ENCODE measurements at places on chromosomes 3 and 15. TPM values are rescaled to one million over a fixed set of nuclear protein-coding genes. Genes with fewer than 3 reads are reported as not detected.

- DNase-seq = no peak
These were observed 311.7 kb downstream of the CADM2 start for GRCh38 chr3:85270488-85270887.

DNA sequence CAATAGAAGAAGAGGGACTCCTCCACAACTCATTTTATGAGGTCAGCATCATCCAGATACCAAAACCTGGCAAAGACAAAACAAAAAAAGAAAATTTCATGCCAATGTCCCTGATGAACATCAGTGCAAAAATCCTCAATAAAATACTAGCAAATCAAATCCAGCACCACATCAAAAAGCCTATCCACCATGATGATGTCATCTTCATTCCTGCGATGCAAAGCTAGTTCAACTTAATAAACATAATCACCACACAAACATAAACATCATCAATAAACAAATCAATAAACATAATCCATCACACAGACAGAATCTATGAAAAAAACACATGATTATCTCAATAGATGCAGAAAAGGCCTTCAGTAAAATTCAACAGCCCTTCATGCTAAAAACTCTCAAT lies 342.1 kb downstream of the RSL24D1 start:
- DNase-seq = no peak

DNA sequence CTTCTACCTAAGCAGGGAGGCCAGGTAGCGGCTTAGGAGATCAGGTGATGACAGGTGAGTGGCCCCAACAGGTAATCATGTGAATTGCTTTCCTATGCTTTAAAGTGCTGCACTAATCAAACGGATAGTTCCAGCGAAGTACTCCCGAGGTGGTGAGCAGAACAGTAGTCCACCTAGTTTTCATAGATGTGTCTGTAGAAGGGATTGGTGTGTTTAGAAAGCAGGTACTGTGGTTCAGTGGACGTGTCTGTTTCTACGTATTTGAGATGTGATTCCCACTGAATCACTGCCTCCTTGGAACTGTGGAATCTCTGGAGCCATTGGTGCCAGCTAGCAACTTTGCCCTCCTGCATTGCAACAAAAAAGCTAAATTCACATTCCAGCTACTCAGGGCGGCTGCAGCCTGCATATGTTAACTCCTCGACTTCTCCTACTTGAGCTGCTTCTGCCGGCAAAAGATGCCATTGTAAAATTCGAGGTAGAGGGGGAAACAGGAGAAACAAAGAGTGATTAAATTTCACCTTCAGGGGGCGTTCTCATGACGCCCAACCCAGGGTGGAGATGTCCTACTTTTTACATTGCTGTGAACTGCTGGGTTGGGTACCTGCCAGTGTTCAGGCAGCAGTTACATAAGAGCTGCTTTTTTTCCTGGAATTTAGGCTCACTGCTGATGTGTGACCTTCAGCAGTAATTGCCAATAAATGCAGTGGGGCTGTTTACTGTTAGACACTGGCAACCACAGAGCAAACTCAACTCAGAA lies 227.3 kb downstream of the ITPR1 start:
- DNase-seq = no peak

GRCh38 chr3:7388026-7388425 lies 527.1 kb downstream of the GRM7 start:
- DNase-seq = no peak

GRCh38 chr15:55106155-55106554 lies 90.6 kb downstream of the RSL24D1 start:
- no peak for DNase-seq

GRCh38 chr3:126167566-126167965 lies 12.8 kb downstream of the ALDH1L1 start:
- DNase-seq = no peak

DNA sequence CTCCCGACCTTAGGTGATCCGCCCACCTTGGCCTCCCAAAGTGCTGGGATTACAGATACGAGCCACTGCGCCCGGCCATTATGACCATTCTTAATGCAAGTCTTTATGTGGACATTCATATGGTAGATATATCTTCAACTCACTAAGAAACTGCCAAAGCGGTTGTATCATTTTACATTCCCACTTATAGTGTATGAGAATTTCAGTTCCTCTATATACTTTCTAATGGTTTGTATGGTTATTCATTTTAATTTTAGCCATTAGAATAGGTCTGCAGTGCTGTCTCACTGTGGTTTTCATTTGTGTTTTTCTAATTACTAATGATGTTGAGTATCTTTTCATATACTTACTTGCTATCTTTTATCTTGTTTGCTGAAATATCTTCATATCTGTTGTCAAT lies 32.5 kb downstream of the TCF12 start:
- no peak for DNase-seq

DNA sequence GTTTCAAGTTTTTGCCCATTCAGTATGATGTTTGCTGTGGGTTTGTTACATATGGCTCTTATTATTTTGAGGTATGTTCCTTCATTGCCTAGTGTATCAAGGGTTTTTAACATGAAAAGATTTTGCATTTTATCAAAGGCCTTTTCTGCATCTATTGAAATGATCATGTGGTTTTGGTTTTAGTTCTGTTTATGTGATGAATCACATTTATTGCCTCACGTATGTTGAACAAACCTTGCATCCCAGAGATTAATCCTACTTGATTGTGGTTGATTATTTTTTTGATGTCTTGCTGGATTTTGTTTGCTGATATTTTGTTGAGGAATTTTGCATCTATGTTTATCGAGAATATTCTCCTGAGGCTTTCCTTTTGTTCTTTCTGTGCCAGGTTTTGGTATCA lies 39.4 kb downstream of the TMCO5A start:
- no peak for DNase-seq

DNA sequence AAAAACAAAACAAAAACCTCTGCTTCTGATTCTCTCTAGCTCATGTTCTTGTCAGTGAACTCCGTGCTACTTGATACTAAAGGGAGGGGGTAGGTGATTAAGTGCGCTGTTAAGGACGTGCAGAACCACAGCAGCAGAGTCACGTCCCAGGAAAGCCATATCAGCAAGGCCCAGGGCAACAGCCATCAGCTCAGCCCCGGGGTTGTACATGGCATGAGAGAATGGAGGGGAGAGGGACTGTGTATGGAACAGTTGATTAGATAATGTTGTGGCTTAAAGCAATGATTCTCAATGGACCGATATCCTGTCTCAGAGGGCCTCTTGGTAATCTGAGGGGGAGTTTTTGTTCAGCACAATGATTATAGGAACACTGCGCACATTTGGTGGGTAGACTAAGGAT lies 27.6 kb downstream of the C2CD4A start:
- DNase-seq = no peak

DNA sequence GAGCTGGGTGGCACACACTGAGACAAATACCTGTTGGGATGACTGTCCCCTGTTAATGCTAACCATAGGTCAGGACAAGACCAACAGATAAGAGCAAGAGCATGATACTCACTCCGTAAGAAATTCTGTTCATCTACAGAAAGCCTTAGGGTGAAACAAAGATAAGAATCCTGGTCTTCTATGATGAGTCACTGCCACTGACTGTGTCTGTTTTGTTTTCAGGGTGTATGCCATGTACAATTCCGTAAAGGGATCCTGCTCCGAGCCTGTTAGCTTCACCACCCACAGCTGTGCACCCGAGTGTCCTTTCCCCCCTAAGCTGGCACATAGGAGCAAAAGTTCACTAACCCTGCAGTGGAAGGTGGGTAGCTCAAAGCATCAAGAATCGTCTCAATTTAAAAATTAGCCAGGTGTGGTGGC lies 141.1 kb downstream of the GHSR start:
- no peak for DNase-seq

DNA sequence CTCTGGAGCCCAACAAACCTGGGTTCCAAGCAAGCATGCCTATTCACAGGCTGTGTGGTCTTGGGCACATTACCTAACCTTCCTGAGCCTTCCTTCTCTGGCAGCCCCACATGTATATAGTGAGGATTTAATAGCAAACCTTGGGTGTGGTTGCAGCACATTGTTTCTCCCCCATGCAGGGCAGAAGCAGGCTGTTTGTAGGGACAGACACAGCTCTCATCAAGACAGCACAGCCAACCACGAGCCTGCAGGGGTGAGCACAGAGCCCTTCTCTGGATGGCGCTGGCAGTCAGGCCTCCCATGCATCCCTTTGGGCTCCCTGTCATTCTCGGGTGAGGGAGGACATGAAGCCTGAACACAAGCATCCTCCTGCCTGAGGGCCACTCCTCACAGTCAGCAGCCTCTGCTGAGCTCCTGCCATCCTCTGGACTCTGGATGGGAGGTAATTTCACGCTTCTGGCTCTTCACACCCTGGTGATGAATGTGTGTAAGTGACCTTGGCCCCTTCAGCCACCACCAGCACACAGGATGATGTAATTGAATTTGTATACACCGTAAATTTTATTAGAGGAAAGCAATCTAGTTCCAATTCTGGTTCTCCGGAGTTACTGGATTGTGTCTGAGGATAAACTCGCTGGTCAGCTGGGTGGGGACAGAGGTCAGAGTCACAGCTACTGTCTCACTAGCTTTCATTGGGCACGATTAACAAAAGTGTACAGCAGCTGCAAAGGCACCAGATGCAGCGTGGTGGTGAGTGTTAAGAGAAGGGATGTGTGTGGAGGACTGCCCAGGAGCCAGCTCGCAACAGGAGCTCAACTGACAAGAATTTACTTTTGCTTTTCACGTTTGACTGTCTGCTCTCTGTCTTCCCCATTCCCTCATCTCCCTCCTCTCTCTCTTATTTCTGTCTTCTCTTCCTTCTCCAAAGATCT lies 118.1 kb downstream of the CLSTN2 start:
- no peak for DNase-seq

DNA sequence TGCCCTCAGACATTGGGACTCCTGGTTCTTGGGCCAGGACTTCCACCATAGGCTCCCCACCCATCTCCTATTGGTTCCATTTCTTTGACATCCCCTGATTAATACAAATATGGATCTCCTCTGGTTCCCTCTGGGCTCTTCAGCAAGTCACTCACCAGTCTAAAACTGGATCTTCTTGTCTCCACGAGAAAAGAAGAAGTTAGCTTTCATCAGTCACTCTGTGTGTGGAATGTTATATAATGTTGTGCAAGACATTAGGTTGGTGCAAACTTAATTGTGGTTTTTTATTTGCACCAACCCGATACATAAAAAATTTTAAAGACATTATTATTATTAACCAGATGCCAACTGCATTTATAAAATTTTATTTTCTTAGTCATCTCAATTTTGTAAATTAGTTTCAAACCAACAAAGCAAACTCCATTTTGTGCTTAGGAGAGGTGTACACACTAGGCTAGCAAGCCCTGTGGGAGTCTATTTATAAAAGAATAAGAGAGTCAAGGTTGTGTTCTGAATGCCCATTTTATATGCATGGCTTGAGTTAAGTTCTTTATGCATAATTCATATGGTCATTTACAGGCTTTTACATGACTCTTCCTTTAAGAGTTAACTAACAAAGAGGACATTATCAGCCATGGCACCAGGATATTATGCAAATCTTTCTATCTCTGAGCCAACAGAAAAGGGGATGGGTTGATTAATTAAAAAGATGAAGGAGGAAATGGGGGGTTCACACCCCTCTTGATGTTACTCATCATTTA lies 35.1 kb upstream of the IL12A start:
- DNase-seq = no peak

DNA sequence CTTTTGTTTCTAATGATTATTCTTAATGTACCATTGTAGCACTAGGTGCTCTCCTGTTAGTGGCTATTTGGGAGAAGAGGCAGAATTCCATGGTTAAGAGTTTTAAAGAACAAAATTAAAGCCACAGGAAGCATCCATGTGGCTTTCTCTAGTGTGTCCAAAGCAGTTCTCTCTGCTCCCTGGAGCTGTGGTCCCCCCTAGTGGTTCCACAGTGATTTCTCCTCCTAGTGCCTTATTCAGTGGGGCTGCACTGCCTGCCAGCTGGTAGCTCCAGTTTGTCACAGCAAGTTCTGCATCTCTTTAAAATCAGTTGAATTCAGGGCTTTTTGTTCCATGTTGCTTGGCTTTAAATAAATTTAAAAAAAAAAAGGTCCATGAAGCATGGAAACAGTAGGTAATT lies 39.6 kb upstream of the FAM98B start:
- no peak for DNase-seq

DNA sequence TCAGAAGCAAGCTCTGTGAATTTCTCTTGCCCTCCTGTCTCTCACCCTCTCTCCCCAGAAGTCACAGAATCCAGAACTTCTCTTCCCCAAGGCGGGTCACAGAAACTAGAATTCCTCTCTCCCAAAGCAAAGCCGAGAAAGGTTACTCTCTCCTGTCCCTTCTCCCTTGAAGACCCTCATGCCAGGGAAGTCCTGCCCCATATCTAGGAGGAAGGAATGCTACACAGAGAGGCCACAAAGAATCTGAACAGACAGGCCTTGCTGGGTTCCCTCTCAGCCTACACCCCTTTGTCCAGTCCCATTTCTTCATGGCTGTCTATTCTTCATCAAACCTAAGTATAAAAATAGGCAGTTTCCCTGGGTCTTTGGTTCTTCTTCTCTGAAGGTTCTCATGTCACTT lies 29.8 kb downstream of the ANP32A start:
- DNase-seq = no peak

GRCh38 chr15:57567891-57568290 lies 23.8 kb upstream of the MYZAP start:
- DNase-seq = no peak

DNA sequence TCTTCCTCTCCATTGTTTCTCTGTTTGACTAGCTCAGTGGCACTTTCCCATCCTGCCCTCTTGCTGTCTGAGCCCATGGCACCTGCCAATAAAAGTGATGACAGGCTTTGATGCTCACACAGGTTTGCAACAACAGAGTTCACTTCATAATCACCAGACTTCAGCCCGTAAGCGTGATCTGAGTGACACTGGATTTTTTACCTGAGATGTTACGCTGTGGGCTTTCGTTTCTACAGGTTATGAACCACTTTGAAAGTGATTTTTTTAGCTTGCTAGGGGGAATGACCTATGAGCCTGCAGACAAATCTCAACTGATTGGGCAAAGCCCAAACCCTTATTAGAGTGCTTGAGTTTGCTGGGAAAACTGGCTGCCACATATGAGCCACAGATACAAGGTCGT lies 173.9 kb upstream of the ICE2 start:
- DNase-seq = no peak

DNA sequence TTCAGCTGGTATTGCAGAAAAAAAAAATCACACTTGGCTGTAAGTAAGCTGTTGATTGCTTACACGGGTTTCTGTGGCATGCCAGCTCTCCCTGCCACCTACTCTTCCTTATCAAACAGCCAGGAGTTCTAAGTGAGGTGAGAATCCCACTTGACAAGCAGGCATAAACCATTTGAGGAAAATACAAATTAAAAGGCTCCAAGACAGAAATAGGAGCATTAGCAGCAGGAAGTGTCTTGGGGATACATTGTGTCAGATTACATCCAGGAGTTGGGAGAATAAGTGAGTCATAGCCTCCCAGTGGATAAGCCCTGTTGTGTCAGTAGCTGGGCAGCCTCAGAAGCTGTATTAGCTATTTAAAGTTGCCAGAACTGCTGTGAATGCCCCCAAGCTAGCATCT lies 256.0 kb downstream of the CNTN4 start:
- no peak for DNase-seq

ROBO2 gene
- total RNA-seq = not detected

SNTN gene
- total RNA-seq = not detected

SPINT1 gene
- 0.80 TPM for total RNA-seq

ZBBX gene
- not detected for total RNA-seq

GRIP2 gene
- total RNA-seq = not detected

CCDC13 gene
- 0.88 TPM for total RNA-seq

AHSG gene
- not detected for total RNA-seq

IFT80 gene
- total RNA-seq = 30.4 TPM

SLC9C1 gene
- not detected for total RNA-seq

FES gene
- 3.5 TPM for total RNA-seq

COL6A5 gene
- not detected for total RNA-seq

MELTF gene
- 0.36 TPM for total RNA-seq

TGM4 gene
- not detected for total RNA-seq

CCR3 gene
- total RNA-seq = not detected

SHF gene
- total RNA-seq = 9.7 TPM

ZNF770 gene
- 60.2 TPM for total RNA-seq

ARPIN gene
- 0.14 TPM for total RNA-seq

PDIA5 gene
- 6.0 TPM for total RNA-seq
